ENCODE measurements at places on chromosomes 5 and 9. TPM values are rescaled to one million over a fixed set of nuclear protein-coding genes. Genes with fewer than 3 reads are reported as not detected.

GRCh38 chr5:150180241-150181026, 9.4 kb upstream of the SLC6A7 start:
- DNase-seq: peak; percentile 89

DNA sequence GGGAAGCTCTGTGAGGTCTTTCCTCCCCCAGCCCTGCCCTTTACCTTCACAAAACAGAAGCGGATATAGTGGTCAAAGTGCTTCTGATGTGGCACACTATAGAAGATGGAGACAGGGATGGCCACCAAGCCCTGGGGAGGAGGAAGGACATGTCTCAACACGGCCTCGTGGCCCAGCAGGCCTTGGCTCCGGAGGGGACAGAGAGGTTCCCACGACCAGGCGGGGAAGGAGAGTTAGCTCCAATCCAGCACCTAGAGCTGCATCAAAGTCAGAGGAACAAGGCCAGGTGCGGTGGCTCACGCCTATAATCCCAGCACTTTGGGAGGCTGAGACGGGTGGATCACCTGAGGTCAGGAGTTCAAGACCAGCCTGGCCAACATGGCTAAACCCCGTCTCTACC, 4.1 kb upstream of the SPOUT1 start:
- no peak for DNase-seq

DNA sequence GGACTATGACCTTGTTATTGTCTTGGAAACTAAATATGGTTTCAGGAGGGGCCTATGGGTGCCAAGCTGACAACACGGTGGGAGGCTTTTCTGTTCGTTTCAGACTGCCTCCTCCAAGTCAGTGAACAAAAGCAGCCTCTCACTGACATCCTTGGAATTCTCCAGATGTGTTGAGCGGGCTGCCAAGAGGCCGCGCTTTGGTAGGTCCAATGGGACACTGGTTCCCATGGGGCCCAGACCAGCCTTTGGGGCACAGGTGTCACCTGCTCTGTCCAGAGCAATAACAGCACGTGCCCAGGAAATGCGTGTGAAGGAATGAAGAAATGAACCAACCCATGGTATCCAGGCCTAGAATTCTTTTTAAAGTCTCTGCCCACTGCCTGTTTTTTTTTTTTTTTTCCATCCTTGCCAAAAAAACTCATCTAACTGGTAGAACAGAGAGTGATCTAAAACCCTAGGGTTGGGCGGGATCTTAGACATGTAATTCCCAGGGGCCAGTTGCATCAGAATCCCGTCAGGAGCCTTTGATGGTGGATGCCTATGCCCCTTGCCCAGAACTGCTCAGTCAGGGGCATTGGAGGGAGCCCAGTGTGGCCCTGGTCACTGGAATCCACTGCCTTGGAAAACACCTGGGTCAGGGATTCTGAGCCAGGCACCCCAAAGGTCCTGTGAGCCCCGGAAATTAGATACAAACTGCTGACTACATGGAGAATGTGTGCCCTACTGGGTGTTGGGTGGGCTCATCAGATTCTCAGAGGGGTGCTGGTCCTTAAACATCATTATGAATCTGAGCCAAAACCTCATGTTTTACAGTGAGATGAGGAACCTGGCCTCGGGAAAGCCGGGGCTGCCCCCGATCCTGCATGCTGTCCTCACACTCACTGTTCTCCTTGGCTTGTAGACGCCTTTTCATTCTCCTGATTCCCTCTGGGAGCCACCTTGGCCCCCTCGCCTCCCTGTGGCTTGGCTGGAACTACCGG, 60.1 kb downstream of the GTF3C4 start:
- no peak for DNase-seq

GRCh38 chr5:140115186-140115500, 1.2 kb downstream of the PURA start:
- DNase-seq: no peak

DNA sequence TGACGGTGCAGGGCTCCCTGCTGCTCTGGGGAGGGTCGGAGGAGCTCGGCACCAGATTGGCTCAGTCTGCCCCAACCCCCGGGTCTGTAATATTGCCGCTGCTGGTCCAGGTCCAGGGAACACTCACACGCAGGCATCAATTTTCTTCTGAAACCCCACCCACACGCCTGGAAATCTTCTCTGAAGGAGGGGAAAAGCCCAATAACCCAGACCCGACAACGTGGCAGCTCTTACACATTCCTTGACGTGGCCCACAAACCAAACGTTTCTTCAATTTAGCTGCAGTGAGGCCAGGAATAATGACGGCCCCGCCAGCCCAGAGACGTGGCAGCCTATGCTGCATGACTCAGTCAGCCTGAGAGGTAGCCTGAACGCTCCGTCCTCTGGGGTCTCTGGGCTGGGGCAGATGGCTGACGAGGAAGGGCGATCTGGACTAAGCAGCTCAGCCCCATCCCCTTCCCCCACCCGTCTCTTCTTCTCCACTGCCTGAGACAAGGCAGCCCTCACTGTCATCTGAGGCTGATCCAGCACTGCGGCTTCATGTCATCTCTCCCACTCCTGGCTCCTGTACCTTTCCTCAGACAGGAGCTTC, 9.9 kb upstream of the SPARC start:
- DNase-seq: peak; percentile 100

- no peak for DNase-seq
Observed at GRCh38 chr5:6264394-6264793, 114.0 kb downstream of the MED10 start.

The SHROOM1 gene
- total RNA-seq: 7.6 TPM

The CXCL14 gene
- 0.18 TPM for total RNA-seq

The FOXD4 gene
- 0.27 TPM for total RNA-seq

The CLIC3 gene
- total RNA-seq: 4.3 TPM

Measured in fibroblast of the aortic adventitia (primary cell).